ENCODE measurements at places on chromosomes 1 and 21.

DNA sequence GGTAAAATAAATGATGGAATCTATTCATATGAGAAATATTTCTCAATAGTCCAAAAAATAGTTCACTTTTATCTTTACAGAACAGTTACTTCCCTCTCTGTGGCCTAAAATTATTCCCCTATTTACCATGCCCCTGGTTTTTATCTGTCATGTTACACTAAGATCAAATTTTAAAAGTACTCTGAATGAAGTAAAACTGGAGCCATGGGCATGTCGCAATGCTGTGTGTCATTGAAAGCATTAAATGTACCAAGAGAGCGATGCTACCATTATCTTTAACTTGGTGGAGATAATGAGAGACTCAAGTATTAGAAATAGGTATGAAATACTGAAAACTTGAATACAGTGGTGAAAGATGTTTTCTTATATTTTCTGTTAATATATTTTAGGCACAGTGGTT is 146.2 kb downstream of the KCNT2 start:
- no peak for DNase-seq

- no peak for DNase-seq
These were observed 94.4 kb upstream of the KRTAP19-8 start for GRCh38 chr21:31132574-31133242.

DNA sequence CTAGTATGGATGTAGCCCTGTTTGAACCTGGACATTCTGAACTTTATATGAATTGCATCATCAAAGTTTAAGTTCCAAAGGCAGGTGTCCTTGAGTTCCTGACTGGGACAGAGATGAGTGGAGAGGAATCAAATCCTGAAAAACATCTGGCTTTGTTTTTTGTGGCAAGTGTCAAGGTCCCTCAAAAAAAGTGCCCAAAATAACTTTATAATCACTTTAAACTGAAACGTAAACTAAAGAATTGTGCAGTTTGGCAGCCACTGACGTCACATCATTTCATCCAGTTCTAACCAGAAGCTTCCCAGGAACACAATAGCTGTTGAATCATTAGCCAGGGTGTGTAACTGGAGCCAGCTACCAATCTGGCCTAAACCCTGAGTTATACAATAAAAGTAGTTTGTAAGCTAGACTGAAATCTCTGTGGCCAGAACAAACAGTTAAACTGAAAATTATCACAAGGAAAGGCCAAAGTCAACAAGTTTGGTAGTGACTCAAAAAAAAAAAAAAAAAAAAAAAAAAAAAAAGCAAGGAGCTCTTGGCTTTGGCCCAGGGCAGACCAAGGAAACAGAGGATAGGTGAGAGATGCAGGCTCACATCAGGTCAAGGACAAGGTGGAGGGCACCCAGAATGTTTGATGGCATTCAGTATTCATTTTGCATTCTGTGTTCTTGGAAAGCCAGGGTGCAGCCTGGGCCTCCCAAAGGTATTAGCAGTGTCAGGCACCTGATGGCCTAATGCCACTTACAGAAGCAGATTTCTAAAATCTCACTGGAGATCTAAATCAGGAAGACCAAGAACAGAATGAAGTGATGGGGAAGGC is 74.3 kb downstream of the TNFSF18 start:
- peak; percentile 43 for DNase-seq

DNA sequence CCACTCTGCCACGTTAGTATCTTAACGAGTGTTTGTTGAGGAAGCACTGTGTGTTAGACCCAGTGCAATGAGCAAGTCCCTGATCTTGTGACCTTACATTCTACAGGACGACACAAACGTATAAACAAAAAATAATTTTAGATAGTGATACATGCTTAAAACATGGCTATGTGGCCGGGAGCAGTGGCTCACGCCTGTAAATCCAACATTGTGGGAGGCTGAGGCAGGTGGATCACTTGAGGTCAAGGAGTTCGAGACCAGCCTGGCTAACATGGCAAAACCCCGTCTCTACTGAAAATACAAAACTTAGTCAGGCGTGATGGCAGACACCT is 19.6 kb downstream of the MTX1 start:
- DNase-seq, result no peak

DNA sequence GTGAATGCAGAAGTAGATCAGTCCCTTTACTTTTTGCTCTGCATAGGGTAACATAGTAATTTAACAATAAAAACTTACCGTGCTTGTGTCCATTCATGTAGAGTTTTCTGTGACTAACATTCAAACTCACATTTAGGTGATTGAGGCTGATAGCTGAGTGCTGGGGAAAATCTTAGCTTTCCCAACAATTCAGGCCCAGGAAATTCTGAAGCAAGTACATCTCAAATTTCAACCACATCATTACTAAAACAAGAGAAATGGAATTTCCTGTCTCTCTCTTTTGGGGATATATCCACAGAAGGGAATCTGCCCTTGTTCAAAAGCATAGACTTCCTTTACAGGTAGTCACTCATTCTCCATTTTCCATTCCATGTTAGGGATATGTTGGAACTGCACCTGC is 33.1 kb upstream of the C1orf146 start:
- DNase-seq, result no peak

GRCh38 chr1:116433275-116434257 is 60.5 kb downstream of the ATP1A1 start:
- DNase-seq, result no peak

- peak; percentile 79 for DNase-seq
These were observed 11.7 kb upstream of the HSD11B1 start for GRCh38 chr1:209692745-209693504.

GRCh38 chr1:157113106-157113505 is 13.5 kb upstream of the ETV3L start:
- no peak for DNase-seq

DNA sequence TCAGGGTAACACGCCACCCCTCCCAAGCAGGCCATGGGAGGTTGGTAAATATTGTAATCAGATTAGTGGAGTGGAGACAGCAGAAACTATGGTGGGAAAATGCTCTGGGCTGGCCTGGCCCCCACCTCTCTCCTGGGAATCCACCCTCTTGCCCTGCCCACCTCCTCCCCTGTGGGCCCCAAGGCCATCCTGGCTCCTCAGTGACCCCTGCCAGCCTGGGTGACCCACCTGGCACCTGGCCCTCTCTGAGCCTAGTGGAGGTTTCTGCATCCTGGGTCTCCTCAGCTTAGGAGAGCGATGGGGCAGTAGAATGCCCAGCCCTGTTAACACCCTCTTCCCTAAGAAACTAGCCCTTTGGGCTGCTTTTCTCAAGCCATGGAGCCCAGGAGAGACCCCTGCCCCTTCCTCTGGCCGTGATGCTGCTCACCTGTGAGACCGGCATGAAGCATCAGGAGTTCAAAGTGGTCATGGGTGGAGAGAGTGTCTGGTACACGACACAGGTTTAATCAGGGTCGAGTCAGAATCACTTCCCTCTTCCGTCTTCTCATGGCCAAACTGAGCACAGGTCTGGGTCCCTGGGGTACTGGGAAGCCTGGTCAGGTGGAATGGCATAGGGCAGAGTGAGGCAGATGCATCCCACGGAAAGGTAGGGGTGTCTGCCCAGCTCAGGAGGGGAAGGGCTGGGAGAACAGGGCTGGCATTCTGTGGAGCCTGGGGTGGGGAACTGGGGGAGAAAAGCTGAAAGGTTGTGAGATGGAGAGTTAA is 10.7 kb upstream of the DMBX1 start:
- DNase-seq, result no peak

- DNase-seq, result no peak
These were observed 46.6 kb upstream of the LYST start for GRCh38 chr1:235913311-235913710.

- DNase-seq, result peak; percentile 26
These were observed 145.1 kb downstream of the TM2D1 start for GRCh38 chr1:61579802-61580201.

DNA sequence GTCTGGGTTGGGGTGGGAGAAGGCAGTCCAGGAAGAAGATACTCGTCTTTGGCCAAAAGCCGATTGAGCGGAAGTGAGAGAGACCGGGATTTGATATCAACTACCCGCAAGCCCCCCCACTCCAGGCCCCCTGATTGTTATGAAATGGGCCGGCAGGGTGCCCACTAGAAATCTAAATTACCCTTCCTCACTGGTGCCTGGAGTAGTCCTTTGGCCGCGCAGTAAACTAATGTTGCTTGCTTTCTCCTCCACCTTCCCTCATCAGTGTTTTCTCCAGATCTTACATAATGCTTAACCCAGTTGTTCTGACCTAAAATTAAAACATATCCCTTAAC is 119.2 kb upstream of the BARHL2 start:
- no peak for DNase-seq

- no peak for DNase-seq
These were observed 43.3 kb downstream of the VPS26C start for GRCh38 chr21:37223804-37224345.

DNA sequence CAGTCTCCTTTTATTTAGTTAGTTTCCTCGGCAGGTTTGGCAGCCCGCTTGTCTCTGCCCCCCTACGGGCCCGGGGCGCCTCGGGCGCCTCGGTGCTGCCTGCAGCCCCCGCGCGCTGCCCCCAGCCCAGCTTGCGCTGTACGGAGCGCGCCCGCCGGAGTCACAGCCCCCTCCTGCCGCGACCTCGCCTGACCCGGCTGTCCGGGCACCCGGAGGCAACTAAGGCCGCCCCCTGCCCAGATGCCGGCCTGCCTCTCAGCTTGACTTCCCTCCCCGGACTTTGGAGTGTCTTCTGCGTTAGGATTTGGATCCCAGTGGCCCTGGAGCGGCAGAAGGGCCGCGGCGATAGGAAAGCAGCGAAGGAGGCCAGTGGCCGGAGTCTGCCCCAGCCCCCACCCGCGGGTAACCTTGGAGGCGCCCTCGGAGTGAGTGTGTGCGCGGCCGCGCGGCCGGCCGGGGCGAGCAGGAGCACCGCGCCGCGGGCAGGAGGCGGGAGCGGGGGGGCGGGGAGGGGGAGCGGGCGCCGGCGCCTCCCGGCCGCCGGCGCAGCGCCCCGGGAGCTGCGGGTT is 7.6 kb downstream of the CDKN2C start:
- no peak for DNase-seq

- DNase-seq, result no peak
These were observed 7.7 kb upstream of the LAMB3 start for GRCh38 chr1:209659909-209660308.

GRCh38 chr1:209570743-209571142 is 12.8 kb upstream of the CAMK1G start:
- no peak for DNase-seq

- no peak for DNase-seq
These were observed 10.6 kb downstream of the XKR8 start for GRCh38 chr1:27970401-27970800.

DNA sequence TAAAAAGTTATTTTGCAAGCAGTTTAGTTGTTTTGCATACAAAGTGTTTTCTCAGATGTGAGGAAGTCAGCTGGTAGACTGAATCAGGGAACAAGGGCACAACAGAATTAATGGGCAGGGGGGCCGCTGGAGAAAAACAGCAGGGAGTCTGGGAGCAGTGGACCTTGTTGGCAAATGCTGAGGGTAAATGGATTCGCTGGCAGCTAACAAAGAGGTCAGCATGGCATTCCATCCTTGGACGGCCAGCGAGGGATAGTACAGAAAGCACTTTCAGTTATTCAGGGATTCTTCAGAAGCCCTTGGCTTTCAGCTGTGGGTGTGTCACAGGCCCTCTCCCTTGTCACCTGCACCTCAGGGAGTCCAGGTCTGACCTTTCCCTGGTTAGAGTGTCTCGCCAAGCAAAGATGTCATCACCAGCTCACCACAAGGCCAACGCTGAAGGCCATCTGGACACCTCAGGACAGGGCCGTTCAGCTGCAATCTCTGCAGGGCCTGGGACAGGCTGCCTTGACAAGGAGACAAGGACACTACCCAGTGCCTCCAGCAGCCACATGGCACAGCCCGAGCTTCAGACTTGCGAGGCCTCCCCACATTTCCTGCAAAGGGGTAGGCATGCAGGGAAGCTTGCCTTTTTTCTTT is 90.4 kb downstream of the KCNN3 start:
- DNase-seq, result no peak

GRCh38 chr1:204736836-204737235 is 51.3 kb upstream of the LRRN2 start:
- DNase-seq, result no peak

DNA sequence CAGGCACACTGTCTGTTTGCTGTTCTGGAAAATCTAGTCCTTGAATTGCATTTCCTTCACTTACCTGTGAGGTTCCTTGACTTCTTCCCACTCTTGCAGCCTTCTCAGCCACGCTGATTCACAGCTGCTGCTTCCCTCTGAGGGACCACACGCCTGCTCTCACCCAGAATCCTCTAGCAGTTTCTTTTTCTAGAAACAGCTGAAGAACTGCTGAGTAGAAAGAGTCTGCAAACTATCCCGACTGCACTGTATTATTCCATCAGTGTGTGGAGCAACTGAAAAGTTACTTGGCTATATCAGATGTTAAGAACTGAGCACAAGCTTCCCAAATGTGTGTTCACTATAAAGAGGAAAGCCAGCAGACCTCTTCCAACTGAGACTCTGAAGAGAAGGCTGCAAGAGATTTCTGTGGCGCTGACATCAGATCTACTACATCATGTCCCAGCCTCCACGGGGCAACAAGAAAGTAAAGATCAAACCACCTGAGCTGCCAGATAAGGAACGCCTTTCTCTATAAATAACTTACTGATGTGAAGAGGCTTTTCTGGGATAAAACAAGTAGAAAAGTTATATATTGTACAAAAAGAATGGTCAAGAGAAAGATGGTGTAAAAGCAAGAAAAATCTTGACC is 226.6 kb downstream of the RERE start:
- DNase-seq, result no peak

GRCh38 chr1:223833948-223834347 is 11.8 kb downstream of the TP53BP2 start:
- no peak for DNase-seq

GRCh38 chr1:3903141-3904005 is 3.3 kb upstream of the C1orf174 start:
- no peak for DNase-seq

DNA sequence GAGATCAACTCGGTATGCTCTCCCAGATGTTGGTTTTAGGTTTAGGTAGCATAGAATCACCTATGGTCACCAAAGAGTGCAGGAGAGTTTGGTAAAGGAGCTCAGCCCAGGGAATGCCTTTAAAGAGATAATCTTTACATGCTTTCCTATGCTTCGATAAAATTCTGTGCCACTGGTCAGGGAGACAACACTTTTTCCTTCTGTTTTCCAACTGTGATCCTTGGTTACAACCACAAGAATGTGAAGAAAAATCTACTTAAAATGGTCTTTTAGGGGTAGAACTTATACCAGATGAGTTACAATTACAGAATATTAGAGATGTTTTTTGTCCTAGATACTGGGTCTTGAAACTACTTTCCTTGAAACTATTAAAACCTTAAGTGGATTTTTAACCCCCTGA is 895.6 kb downstream of the TTLL7 start:
- DNase-seq, result no peak

GRCh38 chr1:230909974-230910754 is 41.8 kb upstream of the C1orf198 start:
- DNase-seq, result no peak

- no peak for DNase-seq
These were observed 268.4 kb downstream of the PLPP3 start for GRCh38 chr1:56310945-56311344.

- DNase-seq, result no peak
These were observed 22.2 kb upstream of the KCNJ15 start for GRCh38 chr21:38234395-38235142.
